ENCODE measurements at places on chromosomes 5 and 9.
A peak's percentile ranks its signal among the peaks of the same experiment; 100 is the strongest.

- DNase-seq: peak; percentile 34
Measured at GRCh38 chr9:7178729-7179128, 421.0 kb downstream of the KDM4C start.

GRCh38 chr9:13351778-13352386 is 72.4 kb upstream of the MPDZ start:
- peak; percentile 56 for DNase-seq

- no peak for DNase-seq
Measured at GRCh38 chr5:89036166-89036565, 153.2 kb upstream of the MEF2C start.

GRCh38 chr5:57532513-57533497 is 50.2 kb upstream of the ACTBL2 start:
- DNase-seq: no peak

- no peak for DNase-seq
Measured at GRCh38 chr9:91900797-91901177, 49.2 kb downstream of the ROR2 start.

GRCh38 chr5:83586874-83587776 is 115.6 kb downstream of the VCAN start:
- peak; percentile 12 for DNase-seq

DNA sequence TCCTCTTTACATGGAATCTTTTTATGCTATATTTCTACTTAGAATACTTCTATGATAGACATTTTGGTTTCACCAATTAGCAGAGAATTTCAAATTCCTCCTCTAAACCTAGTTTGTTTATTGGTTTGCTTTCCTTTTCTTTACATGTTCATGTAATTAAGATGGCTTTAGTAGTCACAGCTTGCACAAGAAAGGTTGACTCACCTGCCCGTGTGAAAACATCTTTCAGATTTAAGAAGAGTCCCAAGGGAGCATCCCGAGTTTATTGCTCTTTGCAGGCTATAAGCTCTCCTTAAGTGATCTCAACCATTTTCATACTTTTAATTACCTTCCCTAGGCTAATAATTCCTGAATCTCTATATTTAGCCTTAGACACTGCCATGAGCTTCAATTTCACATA is 28.9 kb downstream of the TYRP1 start:
- no peak for DNase-seq

GRCh38 chr5:154059039-154059430 is 20.3 kb downstream of the MFAP3 start:
- DNase-seq: no peak

DNA sequence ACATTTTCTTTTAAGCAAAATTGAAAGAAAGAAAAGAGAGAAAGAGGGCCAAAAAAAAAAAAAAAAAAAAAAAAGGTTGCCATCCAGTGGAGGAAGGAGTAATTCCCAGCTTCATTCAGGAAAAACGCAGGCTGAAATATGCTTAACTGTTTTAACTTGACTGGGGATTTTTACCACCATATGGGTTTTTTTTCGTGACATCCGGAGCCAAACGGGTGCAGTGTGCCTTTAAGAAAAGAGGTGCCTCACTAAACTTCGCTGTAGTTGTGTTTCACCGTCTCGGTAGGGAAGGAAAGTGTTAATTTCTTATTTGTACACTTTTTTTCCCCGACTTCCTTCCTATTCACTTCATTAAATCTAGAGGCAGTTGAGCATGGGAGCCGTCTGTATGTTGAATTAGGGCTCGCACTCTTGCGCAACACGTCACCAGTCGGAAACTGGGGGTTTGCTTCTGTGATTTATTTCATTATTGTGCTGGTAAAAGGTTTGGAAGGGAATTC is 143.0 kb downstream of the SMARCA2 start:
- peak; percentile 44 for DNase-seq

- DNase-seq: no peak
Measured at GRCh38 chr5:96288845-96289185, 144.2 kb downstream of the PCSK1 start.

GRCh38 chr5:168552146-168552545 is 23.0 kb downstream of the FBLL1 start:
- DNase-seq: no peak

DNA sequence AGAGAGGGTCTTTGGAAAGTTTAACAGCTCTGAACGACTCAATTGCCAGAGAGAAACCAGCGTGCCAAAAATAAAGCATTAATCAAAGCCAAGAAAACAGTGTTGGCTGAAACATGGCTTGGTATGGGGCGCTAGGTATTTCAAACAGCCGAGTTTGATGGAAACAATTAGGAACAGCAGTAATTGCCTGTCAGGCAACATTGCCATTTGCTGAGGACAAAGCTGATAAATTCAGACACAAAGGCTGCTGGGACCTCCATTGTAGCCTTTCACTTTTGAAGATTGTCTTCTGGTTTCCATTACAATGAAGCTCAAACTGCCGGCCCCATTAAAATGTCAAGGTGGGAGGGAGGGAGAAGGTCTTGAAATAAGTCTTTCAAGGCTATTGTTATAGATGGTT is 125.4 kb upstream of the SPDL1 start:
- DNase-seq: no peak

GRCh38 chr9:86039991-86040860 is 59.1 kb downstream of the GOLM1 start:
- DNase-seq: no peak

GRCh38 chr5:135307143-135307903 is 91.7 kb downstream of the MACROH2A1 start:
- no peak for DNase-seq

- no peak for DNase-seq
Measured at GRCh38 chr5:82218374-82219156, 59.6 kb downstream of the RPS23 start.

DNA sequence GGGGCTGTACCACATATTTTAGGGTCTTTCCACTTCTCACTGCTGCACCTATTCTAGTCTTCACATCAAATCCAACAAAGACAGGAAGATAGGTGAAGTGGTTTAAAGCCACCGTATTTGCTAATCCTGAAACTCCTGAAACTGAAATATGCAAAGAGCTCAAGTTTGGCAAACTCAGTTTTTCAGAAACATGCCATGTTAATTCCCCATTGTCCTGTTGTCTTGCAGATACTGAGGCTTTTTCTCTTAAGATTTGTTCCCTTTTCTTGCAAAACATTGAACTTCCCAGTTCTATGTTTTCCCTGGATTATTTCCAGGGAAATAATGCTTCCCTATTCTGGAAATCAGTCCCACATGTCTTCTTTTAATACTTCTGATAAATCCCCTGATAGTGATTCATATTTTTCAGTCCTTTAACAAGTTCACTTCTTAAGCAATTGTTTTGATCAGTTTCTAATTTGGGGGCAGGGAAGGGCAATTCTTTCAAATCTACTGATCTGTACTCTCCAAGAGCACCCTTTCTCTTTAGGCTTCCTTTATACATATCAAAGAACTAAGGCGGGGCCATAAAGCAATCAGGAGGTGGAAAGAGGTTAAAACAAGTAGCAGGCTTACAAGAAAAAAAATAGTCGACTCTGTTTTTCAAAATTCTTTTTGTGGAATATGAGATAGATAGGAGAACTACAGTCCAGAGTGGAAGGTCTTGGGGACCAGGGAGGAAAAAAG is 648.5 kb downstream of the BNC2 start:
- no peak for DNase-seq

GRCh38 chr9:29969408-29969807 is 2396.1 kb upstream of the C9orf72 start:
- no peak for DNase-seq

DNA sequence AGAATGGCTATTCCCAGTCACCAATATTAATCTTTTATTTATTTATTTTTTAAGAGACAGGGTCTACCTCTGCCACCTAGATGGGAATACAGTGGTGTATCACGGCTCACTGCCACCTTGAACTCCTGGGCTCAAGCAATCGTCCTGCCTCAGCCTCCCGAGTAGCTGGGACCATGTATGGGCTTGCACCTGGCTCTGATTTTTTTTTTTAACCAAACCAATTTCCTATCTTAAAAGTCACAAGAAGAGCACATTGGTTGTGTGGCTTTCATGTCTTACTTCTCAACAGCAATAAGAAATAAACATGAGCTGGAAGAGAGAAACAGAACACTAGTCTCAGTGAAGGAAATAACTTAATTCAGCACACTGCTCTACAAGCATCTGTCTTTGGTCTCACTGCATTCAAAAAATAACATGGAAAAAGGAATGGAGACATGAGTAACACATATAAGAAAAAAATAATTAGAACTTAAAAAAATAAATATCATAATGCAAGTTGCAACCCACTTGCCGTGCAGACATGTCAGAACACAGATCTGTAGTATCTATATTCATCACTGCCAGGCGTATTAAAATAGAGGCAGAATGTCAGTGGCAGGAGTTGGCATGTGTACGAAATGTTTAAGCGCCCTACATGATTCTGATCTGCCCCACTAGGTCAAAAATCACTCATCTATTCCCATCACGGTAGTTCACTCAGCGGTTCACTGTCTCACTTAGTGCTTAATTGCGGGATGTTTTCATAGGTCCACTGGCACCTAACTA is 66.4 kb downstream of the EFNA5 start:
- no peak for DNase-seq

DNA sequence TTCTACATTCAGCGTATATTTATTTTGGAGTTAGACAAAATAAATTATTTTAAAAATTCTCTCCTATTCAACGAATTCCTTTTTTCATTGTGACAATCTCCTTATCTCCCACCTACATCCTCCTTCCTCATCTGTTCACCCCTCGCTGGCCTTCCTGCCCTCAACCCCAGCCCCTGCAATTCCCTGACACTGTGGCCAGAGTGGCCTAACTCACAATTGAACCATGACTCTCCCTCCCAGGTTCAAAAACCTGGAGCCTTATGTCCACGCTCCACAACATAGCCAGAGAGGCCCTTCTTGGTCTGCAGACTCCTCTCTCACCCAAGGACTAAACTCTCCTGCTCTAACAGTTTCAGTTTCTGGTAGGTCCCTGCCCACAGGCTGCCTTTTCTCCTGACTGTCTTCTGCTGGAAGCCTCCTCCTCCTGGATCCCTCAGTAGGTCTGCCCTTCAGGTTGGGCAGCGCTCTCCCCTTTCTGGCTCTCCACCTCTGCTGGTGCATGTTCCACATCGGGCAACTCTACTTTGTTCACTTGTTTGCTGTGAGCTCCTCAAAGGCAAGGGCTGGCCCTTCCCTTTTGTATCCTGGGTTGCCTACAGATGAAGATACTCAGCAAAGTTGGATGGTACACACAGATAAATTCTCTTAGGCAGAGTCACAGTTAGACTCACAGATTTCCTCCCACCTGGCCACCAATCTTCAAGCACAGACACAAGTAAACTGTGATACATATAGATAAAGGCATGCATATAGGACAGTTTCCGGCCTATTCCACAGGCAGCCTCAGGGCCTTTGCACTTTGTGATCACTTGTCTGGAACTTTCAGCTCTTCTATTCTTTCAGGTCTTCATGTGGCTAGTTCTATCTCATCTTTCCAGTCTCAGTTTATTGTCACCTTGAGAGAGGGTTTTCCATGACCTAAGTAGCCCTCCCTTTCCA is 19.8 kb upstream of the MYORG start:
- DNase-seq: no peak

- peak; percentile 11 for DNase-seq
Measured at GRCh38 chr5:40733879-40734563, 21.7 kb downstream of the TTC33 start.

DNA sequence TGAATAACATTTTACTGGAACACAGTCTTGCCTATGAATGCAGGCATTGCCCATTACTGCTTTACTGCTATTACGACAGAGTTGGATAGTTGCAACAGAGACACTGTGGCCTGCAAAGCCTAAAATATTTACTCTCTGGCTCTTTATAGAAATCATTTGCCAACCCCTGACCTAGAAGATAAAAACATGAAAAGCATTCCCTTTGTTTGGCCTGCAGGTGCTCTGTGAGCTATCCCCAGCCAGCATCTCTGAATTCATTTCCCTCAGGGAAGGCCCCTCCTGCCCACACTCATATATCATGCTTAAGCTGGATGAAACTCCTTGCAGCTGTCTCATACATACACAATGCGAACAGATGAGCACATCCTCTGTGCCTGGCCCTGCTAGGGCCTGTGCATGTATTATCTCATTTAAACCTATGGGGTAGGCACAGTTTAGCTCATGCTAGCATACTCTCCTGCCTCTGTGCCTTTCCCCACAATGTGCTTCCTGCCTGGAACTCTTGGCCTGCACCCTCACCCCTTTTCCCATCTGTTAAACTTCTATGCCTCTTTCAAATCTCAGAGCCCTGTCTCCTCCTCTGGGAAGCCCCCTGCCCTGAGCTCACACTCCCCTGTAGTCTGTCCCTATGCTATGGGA is 193.1 kb downstream of the PAX5 start:
- no peak for DNase-seq

GRCh38 chr5:174191850-174192655 is 146.5 kb downstream of the NSG2 start:
- DNase-seq: no peak

DNA sequence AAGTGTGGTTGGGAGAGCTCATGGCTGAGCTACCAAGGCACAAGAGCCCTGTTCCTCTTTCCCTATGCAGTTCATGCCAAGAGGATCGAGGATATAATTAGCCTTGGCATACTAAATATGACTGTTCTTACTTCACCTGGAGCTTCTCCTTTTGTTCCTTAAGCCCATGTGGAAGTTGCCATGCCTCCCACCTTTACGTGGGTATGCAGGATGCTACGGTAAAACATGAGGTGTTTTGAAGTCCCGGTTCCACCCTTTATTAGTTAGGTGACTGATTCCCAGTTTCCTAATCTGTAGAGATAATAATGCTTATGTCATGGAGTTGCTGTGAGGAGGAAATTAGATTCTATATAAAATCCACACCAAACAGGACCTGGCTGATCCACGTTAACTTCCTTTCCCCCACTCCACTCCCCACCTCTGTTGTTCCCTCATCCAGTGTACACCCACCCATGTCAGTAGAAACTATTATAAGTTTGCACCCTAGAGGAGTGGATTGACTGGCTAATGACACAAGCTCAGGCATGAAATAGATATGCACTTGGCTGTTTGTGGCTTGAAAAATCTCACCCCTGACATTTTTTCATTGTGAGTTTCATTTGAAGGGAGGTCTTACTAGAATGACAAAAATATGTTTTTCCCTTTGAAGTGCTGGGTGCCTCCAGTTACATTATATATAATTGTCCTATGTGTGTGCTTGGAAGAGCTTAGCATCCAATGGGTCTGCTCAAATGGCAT is 36.8 kb upstream of the SHOC1 start:
- DNase-seq: no peak

- peak; percentile 74 for DNase-seq
Measured at GRCh38 chr5:175381130-175381529, 62.9 kb downstream of the DRD1 start.

DNA sequence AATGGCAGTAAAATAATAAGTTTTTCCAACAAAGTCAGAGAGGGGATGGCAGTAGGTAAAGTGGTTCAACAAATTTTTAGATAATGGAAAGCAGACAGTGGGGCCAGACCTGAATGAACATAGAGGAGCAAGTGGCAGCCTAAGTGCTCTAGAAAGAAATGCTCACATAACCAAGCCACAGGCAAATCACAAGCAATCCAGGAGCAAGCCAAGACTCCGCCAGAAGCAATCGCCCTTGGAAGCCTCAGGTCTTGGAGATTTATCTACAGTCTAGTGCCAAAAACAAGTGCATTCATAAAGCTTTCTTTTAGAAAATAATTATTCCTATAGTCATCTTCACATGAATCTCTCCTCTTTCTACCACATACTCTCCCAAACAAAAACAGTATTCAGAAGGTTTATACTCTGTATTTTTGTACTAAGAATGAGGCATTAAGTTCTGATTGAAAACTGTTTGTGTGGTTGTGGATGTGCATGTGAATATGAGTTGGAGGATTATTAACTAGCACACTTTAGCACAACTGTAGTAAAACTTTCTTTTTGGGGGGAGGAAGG is 375.5 kb downstream of the CDH9 start:
- no peak for DNase-seq

- peak; percentile 38 for DNase-seq
Measured at GRCh38 chr9:78921341-78921740, 624.4 kb downstream of the PSAT1 start.
